ENCODE measurements at places on chromosomes 16 and 17.
A peak's percentile ranks its signal among the peaks of the same experiment; 100 is the strongest.

- peak; percentile 27 for DNase-seq
Measured at GRCh38 chr17:38440614-38441397, 12.5 kb downstream of the ARHGAP23 start.

DNA sequence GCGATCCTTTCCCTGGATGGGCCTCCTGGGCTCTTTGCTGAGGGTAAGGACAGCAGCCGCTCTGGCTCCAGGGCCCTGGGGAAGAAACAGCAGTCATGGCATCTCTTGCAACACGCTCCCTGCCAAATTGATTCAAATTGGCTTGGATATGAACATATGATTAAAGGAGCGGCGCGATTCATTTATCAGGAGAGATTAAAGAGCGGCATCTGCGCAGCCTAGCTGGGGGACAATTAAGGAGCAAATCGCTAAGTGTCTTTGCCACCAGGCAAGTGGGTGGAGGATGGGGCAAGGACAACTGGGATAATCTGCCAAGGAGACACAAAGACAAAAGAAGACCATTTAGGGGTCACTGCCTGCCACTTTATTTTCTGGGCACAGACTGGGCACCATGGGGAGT is 27.8 kb downstream of the PIPOX start:
- no peak for DNase-seq

- DNase-seq, result no peak
Measured at GRCh38 chr16:51538707-51539498, 387.8 kb upstream of the SALL1 start.

GRCh38 chr17:73521376-73521775 is 122.9 kb downstream of the SDK2 start:
- DNase-seq, result no peak

DNA sequence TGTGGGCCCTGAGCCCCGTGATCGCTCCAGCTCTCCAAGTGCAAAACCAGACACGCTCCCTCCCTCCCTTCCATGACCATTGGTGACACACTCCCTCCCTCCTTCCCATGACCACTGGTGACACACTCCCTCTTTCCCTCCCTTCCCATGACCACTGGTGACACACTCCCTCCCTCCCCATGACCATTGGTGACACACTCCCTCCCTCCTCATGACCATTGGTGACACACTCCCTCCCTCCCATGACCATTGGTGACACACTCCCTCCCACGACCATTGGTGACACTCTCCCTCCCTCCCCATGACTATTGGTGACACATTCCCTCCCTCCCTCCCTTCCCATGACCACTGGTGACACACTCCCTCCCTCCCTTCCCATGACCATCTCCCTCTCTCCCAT is 56.3 kb downstream of the LMF1 start:
- DNase-seq, result no peak

- peak; percentile 84 for DNase-seq
Measured at GRCh38 chr17:77471984-77472461, 331.3 kb downstream of the SEC14L1 start.

GRCh38 chr16:50173316-50173715 is 20.2 kb downstream of the TENT4B start:
- DNase-seq, result no peak

DNA sequence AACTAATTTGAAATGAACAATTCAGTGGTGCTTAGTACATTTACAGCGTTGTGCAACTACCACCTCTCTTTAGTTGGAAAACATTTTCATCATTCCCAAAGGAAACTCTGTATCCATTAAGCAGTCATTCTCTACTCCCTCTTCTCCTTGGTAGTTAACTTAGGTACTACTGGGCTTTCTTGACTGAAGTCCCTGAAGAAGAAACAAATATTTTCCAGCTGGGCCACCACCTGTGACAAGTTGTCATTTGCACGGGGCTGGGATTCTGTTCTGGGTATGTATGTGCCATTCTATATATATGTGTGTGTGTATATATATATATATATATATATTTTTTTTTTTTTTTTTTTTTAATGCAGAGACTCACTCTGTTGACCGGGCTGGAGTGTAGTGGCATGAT is 15.4 kb upstream of the RMI2 start:
- no peak for DNase-seq

- DNase-seq, result no peak
Measured at GRCh38 chr16:87831421-87832136, 37.7 kb downstream of the SLC7A5 start.

GRCh38 chr16:70736465-70737376 is 50.9 kb upstream of the MTSS2 start:
- DNase-seq, result no peak

All from right hindlimb (tissue), 1 donor.